ENCODE measurements at places on chromosomes 5 and 9.

GRCh38 chr5:98500811-98501210, 272.7 kb upstream of the RGMB start:
- DNase-seq = no peak

DNA sequence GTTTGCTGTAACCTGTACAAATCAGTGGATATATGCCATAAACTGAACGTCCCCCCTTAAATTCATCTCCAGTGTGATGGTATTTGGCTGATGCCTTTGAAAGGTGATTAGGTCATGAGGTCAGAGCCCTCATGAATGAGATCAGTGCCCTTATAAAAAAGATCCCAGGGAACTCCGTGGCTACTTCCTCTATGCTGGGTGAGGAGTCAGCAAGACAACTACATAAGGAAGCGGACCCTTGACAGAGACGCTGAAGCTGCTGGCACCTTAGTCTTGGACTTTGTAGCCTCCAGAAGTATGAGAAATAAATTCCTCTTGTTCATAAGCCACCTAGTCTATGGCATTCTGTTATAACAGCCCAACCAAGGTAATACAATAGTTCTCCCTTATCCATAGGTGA, 215.1 kb upstream of the ZNF608 start:
- DNase-seq = no peak

DNA sequence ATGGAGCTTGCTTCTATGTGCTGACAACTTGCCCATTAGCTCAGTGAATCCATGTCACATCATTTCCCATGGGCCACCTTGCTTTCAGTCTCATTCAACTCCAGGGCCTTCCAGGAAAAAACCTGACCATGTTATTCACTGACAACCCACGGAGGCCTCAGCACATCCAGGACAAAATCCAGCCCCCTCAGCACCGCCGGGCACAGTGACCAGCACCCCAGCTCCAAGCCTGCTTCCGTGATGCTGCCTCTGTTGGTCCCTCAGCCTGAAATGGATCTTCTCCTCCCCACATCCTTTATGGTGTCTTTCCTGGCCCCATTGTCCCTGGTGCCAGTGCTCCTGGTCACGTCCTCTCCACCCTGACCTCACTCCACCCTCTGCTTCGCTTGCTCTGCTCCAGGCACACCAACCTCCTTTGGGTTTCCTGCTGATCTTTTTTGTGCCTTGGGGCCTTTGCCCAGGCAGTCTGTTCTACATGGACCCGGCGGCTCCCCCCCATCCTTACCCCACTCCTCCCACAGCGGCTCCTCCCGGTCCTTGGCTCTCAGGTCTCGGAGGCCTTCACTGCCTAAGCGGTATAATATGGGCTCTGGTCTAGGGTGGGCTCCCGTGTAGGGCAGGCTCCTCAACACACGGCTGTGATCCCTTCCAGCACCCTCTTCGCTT, 25.0 kb downstream of the ANKS6 start:
- DNase-seq = no peak

DNA sequence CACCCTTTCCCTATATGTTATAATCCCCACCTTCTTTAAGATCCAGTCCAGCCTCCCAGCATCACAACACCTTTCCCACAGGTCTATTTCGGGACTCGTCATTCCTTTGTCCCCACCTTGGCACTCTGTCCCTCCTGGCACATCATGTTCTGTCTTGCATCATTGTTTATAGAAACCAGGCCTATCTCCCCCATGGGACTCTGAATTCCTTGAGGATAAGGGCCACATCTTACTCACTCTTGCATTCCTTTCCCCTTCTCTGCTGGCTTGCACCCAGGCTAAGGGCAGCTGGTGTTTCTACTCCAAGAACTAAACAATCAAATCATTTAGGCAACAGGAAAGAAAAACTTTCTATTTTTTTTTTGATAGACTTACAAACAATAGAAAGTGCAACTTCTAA, 205.7 kb downstream of the AGTPBP1 start:
- no peak for DNase-seq

DNA sequence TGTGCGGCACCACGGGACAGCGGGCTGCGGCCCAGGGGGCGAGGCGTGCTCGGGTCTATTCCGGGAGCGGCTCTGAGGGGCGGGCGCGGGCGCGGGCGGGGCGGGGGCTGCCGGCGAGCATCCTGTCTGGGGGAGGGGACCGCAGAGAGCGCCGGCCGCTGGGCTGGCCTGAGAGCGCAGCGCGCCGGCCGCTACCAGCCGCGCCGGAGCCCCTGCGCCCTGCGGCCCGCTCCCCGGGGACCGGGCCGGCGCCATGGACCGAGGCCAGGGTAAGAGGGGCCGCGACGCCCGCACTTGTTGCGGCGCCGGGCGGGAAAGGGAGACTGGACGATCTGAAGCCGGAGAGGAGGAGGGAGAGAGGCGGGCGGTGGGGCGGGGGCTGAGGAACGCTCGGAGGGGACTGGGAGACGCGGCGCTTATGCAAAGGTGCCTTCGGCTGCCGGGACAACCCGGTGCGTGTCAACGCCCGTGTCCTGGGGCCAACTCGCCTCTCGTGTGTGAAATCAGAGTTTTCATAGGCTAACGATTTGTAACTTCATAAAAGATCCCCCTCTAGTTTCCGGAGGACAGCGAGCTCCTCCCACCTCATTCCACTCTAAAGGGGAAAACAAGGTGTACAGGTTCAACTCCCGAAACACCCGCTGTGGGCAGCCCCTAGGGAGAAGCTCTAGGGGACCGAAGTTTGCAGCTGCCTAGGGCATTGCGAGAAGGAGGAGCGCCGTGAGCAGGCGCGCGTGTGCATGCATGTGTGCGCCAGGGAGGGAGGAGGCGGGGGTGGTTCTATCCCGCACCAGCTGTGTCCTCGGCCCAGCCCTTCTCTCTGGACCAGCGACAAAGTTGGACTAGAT, at the start of gene AFAP1L1:
TSS of gene AFAP1L1 (plus strand) at position 144 of the 848 bp plus-strand sequence. CDS start at position 254, 110 bp downstream.
- no peak for DNase-seq

DNA sequence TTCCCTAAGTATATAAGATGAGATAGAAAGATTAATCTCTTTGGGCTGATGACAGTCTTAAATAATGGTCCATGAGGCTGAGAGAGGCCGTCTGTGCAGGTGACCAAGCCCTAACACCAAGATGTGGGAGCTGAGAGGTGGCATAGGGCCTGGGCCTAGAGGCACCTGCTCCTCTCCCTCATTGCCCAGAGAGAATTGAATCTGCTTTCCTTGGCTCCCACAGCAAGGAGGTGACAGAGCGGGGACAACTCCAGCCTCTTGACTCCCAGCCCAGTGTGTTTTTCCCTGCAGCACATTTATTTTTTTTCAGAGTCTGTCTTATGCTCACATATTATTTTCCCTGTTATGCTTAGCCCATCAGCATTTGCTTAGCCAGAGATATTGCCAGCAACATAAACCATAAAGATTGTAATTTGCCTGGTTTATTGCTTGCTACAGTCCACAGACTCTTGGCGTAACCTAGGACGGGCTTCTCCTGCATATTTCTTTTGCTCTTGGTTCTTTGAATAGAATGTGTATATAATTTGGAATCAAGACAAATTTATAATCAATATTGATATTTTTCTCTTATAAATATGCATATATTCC, 105.6 kb downstream of the NTRK2 start:
- DNase-seq = no peak

DNA sequence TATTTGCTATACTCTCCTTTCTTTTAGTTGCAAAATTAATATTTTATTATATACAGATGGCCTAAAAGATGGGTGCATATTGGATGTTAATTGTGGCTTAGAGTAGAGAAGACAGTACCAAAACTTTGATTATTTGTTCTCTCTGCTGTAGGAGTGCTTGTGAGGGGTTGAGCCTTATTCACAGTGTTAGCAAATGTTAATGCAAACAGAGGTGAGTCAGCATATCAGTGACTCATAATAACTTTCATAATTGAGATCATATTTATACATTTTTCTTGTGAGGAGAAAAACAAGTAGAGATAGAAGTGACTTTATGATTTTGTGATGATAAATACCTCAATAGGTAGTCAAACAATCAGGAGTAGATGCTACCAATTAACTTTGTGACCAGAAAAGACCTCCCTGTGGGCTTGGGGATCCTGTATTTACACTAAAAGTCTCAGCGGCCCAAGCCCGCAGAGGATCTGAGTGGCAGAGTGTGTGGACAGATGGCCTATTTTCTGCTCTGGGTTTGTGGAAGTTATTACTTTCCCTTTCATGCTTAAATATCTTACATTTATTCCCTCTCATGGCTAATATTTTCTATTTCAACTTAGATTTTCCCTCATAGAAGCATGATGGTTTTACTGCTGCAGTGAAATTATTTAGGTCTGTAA, 226.5 kb downstream of the TAF11L14 start:
- DNase-seq = no peak

DNA sequence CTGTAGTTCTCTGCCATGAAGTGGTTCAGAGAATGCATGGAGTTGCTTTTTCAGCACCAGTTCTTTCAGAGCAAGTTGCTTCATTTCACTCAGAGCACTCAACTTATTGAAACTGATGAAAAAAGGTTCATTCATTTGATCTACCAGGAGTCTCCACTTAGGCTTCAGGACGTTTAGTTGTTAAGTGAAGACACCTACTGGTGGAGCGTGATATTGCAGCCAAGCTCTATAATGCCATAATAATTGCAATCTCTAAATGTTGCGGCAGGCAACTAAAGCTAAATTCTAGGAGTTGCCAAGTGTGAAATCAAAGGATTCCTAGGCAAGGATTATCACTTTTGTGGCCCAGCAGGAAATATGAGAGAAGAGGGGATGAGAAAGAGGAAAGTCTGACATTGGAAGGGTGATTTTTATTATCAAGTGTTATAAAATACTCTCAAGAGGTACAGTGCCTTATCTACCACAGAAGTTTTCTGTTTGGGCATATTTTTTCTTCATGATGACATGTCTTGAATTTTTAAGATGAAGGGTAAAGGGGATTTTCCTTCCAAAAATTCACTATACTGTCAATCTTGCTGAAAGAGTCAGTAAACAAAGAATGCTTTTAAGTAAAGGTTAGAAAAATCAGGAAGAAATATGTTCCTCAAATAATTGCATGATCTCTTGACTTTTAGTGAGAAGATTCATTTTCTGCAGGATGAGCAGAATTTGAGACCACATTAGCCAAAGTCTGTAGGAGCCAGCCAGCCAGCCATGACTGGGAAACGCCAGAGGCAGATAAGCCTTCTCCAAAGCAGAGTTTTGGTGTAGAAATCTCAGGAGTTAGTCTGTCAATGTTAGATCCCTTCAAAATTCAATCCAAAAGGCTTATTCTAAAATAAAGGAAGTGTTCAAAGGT, 83.4 kb downstream of the SH3PXD2B start:
- DNase-seq = no peak

- DNase-seq = no peak
Measured at GRCh38 chr5:16943846-16944678, 8.0 kb upstream of the MYO10 start.
